Activated CD8-positive, alpha-beta T cell treated with anti-CD3 and anti-CD28 coated beads for 36 hours (primary cell): ENCODE measurements at places on chromosomes 11 and 22. TPM values are rescaled to one million over a fixed set of nuclear protein-coding genes. Genes with fewer than 3 reads are reported as not detected.

UPB1 gene
- 0.49 TPM for total RNA-seq

MS4A3 gene
- not detected for total RNA-seq

DNA sequence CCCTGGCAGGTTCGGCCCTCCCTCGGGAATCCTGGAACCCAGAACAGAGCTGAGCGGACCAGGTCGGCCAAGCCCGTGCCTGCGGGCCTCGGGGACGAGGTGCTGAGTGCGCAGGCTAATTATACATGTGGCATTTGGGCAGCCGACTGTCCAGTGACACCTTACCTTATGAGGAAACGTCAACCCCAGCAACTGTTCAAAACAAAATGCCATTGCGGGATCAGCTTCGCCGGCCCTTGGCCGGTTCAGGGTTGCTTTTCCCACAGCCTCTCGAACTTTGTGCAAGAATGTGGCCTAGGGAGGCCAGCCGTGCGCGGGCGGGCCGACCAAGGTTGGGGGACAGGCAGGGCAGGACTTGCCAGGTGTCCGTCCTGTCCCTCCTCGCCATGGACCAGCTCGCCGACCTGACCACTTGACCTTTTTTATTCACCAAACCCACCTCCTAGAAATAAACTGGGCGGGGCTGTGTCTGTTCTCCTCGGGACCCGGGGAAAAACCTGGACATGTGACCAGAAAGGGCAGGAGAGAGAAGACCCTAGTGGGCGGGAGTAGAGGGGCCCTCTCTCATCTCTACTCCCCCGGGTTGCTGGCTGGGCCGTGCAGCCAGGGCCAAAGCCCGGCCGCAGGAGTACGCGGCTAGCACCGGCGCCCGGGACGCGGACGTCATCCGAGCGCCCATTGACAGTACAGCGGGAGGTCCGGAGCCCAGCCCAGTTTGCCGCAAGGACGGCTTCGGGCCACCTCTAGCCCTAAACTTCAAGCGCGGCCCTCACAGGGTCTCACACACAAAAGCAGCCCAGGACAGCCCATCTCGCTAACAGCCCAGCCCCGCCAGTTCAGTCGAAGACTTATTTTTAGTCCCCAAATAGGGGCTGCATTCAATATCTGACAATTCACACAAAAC lies 134.3 kb upstream of the C11orf58 start:
- H3K27me3 ChIP-seq: peaks cover 46% of the 10 kb centered on the region
- peaks cover 24% of the 10 kb centered on the region for H3K4me1 ChIP-seq
- no peak overlapping the region for H3K27ac ChIP-seq
- peaks cover 3% of the 10 kb centered on the region for H3K36me3 ChIP-seq
- H3K4me3 ChIP-seq: peak overlapping the region; percentile 44
- no peak for DNase-seq

DNA sequence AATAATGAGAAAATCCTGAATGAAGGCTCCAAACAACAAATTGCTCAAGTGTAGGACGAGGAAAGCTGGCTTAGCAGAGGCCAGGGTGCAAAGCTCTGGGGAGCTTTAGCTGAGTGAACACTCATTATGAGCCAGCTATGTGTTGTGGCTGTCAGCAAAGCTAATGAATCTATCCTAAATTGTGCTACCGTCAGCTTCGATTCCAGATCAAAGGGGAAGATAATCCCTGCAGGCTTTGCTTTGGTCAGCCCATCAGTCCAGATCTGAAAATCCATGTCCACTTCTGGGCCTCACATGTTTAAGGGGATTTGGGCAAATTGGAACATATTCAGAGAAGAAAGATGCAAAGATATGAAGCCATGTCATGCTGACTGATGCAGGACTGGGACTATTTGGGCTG lies 180.9 kb upstream of the ZBED5 start:
- no peak for DNase-seq
- no peak overlapping the region for H3K4me3 ChIP-seq
- H3K4me1 ChIP-seq: peaks cover 4% of the 10 kb centered on the region
- H3K27ac ChIP-seq: no peak overlapping the region
- no peaks in the 10 kb centered on the region for H3K27me3 ChIP-seq

DNA sequence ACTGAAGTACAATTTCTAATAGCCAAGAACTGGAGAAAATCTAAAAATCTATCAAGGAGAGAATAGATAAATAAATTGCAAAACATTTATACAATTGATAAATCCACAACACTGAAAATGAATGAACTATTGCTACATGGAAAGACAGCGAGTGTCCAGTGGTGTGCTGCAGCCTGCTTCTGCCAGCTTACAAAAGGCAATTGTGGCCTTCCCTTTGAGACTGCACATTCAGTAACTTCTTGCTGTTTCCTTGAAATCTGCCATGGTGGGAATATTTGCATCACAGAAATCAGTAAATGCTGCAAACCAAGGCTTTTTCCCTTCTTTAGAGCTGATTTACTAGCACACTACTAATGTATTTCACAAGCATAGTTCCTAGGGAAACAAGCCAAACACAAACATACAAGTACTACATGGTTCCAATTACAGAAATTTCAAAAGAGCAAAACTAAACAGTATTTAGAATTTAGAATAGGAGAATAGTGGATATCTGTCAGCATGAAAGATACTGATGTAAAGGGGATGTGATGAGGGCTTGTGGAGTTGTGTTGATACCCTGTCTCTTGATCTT lies 76.9 kb upstream of the TRIM77 start:
- H3K36me3 ChIP-seq: no peaks in the 10 kb centered on the region
- no peaks in the 10 kb centered on the region for H3K4me1 ChIP-seq
- H3K4me3 ChIP-seq: no peak overlapping the region
- DNase-seq: no peak
- H3K27me3 ChIP-seq: no peaks in the 10 kb centered on the region
